NCI-H446 (cell line): ENCODE measurements at places on chromosomes 6 and 20.

DNA sequence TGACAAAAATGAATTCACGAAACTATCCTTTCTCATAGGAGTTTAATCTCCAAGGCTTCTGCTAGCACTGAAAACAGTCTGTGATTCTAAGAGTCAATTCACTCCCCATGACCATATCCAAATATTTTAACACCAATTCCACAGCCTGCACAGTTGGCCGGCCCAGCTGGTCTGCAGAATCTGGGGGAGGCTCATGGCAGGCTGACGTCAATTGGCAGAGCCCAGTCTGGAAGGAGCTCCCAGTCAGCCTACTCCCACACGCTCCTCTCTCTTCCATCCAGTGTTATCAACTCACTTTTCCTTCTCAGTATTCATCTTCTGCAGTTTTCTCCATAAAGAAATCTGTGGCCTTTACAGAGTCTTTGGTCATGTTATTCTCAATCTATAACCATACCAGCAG is 111.0 kb downstream of the TBXT start:
- DNase-seq, result no peak

DNA sequence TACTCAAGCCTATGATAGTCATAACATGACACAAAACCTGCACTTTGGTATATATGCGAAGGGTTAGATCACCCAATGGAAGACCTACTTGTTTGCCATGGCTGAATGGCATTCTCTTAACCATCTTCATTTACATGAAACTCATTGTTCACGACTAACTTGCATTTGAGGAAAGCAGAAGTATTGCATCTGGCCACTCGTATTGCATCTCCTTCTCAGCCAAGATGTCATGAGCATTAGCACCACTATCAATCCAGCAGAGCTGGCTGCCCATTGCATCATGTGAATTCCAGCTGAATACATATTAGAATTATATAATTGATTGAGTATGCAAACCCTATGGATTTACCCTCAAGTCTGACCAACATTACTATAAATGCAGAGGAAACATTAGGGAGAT is 390.2 kb downstream of the LAMA2 start:
- no peak for DNase-seq

GRCh38 chr6:143158113-143158581 is 97.5 kb downstream of the AIG1 start:
- DNase-seq, result no peak

DNA sequence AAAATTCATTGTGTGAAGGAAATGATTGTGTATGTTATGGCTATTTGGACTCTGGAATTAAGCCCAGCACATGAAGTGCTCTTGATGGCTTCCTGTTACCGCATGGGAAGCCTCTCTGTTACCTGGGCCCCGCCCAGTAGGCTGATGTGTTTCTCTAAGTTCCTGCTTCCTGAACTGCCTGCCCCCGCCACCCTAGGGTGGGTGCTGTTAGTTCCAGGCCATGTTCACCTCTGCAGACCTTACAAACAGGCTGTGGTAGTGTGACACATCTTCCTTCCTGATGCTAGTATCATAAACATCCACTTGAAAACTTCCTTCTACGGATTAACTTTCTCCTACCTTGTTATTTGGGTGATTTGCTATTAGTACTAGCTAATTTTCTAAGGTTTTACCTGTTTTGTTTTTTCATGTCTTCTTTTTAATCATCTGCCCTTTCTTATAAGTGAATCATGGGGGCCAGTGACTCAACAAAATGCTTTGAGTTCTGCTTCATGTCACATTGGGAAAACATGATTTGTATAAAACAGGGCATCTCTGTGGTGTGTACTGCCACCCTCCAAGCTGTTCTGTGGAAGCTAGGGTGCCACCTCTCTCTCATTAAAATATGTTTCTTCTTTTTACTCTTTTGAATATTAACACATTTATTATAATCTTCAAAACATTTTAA is 40.6 kb downstream of the SH3BGRL2 start:
- no peak for DNase-seq

GRCh38 chr6:64505312-64505711 is 869.7 kb downstream of the PHF3 start:
- DNase-seq, result no peak

- peak; percentile 39 for DNase-seq
These were observed 311.7 kb upstream of the PLCB4 start for GRCh38 chr20:8757146-8757545.

DNA sequence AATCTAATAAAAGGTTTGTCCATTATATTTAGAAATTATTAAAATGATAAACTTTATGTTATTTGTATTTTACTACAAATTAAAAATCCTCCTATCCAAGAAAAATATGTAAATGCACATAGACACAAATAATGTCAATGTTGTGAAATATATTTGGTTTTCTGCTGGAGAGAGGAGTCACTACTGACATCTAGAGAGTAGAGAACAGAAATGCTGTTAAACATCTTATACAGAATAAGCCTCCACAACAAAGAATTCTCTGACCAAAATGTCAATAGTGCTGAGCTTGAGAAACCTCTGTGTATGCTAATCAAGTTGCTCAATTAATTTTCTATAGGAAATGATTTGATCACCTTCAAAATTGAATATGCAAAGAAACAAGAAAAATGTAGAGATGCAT is 12.4 kb downstream of the HTR1B start:
- DNase-seq, result no peak

- peak; percentile 21 for DNase-seq
These were observed 45.1 kb downstream of the CPNE5 start for GRCh38 chr6:36793913-36794712.
